ENCODE measurements at places on chromosomes 4 and X.
A peak's percentile ranks its signal among the peaks of the same experiment; 100 is the strongest.

GRCh38 chr4:151688003-151688784, 72.6 kb downstream of the GATB start:
- DNase-seq, result no peak

GRCh38 chrX:100447655-100448397, 37.8 kb upstream of the PCDH19 start:
- no peak for DNase-seq

- no peak for DNase-seq
These were observed 156.6 kb upstream of the ARSJ start for GRCh38 chr4:114136069-114136468.

DNA sequence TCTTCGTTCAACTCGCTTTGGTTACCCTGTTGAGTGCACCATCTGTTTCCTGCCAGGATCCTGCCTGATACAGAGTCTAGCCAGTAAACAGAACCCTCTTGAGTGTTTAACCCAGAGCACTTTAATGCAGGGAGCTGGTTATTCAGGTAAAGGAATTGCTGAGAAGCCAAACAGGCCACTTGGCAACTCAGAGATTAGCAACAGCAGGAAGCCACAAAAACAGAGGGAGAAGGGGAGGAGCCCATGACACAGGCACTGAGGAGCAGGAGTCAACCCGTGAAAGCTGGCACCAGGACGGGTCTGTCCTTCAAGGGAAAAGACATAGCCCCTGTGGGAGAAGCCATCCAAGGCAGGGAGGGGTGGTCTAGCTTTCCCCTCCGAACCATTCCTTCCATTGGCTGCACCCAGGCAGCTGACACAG, 641.4 kb downstream of the ZNF674 start:
- no peak for DNase-seq

- DNase-seq, result no peak
These were observed 738.4 kb downstream of the PCDH18 start for GRCh38 chr4:136793848-136794247.

GRCh38 chr4:5526080-5526846, 182.1 kb downstream of the EVC2 start:
- no peak for DNase-seq

DNA sequence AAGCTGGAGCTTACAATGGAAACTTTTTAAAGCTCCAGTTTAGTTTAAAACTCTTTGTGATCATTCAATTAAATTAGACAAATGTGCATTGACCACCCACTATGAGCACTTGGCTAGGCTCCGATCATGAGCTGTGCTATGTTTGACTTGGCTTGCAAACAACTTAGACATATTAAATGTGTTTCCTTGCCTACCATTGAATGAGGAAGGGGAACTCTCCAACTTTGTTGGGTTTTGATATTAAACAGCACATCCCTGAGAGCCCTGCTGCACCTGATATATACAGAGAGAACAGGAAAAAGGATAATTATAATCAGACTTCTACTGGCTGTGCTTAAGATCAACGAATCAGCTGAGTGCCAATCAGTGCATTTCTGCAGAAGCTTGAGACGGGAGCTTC, 71.4 kb upstream of the ADGRL3 start:
- no peak for DNase-seq

DNA sequence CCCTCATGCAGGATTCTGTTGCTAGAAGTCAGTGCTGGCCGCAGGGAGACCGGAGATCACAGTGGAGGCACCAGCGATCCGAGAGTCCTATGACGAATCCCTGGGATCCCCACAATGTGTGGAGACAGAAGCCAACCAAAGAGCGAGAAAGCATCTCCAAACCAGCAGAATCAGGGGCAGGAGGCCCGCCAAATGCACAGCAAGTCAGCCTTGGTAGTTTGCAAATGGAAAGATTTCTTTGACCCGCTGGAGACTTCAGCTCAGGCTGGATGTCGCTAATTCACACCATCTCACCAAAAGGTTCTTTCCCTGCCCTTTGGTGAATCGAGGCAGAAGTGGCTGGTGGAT, 505 bp upstream of the PKD2 start:
- no peak for DNase-seq

- no peak for DNase-seq
These were observed 24.3 kb downstream of the LEF1 start for GRCh38 chr4:108144451-108144850.

GRCh38 chr4:68673143-68673542, 2.7 kb upstream of the UGT2B15 start:
- DNase-seq, result no peak

- no peak for DNase-seq
These were observed 52.2 kb upstream of the HGFAC start for GRCh38 chr4:3389233-3390215.

DNA sequence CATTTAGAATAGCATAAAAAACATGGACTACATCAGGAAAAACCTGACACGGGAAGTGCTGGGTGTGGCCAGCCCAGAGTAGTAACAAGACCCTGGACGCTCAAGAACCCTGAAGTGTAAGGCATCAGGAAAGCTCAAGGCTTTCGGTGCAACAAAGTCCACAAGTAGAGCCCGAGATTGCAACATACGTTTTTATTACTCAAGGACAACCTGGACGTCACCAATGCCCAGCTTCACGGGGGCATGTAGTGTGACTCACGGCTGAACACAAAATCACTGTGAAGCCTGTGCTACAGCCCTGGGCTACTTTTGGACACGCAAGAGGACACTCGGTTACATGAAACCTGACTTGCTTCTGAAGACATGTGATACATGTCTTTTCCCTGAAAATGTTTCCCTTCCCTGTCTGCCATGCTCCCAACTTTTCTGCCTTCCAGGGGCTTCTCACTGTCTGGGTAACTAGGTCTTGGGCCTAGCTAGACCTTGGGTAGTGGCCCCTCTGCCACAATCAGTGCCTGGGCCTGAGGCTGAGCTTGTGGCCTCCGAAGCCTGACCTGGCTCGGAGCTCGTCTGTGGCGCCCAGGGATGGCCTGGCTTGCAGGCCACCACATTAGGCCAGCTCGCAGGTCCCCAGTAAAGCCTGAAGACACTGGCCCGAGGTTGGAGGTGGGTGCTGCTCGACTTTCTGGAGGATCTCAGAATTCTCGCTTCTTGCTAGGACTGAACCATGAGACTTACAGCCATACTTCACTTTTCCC, 9.2 kb downstream of the IRAK1 start:
- DNase-seq, result no peak

DNA sequence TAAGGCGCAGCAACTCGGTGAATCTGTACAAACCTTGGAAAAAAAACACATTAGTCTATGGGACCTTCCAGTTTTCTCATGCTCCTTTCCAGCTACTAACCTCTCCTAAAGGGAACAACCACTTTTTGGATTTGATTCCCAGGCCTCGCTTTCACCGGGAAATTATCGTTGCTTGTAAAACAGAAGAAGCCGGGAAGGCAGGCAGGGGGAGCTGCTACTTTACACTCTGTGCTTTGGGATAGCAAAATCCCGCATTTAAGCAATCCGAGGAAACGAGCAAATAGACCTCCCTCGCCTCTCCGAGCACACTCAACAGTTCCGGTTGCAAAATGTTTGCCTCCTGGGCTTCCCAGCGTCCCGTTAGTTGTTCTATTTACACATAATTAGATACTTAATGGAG, 1.2 kb downstream of the CD38 start:
- DNase-seq, result no peak

GRCh38 chrX:75151827-75152592, 4.1 kb downstream of the ABCB7 start:
- no peak for DNase-seq

DNA sequence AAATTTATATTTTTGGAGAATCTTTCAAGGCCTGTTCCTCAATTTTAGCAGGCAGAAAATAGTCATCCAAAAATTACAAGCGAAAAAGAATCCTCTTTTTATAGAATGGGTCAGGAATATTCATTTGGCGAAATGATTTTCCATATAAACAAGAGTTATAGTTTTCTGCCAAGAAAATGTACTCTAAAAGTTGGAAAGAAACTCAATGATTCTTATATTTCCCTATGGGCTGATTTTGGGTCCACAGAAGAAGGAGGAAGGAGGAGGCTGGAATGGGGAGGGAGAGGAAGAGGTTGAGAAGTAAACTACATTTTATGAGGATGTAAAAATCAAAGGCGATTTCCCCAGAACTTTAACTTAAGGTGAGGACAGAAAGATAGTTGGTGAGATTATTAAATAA, 159.3 kb downstream of the DCAF12L1 start:
- no peak for DNase-seq

DNA sequence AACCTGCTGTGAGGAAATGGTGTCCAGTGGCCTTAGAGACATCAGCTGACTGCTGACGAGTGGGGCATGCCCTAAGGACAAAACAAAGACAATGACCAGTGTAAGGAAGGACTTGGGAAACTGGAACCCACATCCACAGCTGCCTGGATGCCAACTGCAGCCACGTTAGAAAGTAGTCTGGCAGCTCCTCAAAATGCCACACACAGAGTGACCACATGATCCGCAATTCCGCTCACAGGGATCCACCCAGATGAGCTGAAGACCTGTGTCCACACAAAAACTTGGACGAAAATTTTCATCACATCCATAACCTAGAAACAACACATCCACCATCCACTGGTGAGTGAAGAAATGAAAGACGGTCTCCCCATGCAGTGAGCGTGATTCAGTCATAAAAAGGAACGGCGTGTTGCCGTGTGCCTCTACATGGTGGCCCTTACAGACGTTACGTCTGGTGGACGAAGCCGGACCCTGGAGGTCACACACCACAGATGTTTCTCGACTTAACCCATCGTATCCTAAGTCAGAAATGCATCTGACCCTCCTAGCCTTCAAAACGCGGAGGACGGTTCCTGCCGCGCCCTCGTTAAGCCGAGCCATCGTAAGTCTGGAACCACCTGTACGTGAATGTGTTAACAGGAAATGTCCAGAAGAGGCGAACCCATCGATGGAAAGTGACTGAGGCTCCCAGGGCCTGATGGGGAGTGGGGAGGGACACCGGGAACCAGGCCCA, 40.6 kb upstream of the MXD4 start:
- no peak for DNase-seq

DNA sequence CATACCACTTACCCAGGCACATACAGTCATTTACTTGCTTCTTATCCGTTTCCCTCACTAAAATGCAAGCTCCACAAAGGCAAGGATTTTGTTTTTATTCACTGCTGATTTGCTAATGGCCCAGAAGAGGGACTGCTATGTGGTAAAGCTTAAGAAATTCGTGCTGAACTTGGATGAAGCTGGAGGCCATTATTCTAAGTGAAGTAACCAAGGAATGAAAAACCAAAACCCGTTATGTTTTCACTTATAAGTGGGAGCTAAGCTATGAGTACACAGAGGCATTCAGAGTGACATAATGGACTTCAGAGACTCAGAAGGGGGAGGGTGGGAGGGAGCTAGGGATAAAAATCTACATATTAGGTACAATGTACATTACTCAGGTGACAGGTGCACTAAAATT, 47.2 kb downstream of the RAB33B start:
- DNase-seq, result peak; percentile 14

DNA sequence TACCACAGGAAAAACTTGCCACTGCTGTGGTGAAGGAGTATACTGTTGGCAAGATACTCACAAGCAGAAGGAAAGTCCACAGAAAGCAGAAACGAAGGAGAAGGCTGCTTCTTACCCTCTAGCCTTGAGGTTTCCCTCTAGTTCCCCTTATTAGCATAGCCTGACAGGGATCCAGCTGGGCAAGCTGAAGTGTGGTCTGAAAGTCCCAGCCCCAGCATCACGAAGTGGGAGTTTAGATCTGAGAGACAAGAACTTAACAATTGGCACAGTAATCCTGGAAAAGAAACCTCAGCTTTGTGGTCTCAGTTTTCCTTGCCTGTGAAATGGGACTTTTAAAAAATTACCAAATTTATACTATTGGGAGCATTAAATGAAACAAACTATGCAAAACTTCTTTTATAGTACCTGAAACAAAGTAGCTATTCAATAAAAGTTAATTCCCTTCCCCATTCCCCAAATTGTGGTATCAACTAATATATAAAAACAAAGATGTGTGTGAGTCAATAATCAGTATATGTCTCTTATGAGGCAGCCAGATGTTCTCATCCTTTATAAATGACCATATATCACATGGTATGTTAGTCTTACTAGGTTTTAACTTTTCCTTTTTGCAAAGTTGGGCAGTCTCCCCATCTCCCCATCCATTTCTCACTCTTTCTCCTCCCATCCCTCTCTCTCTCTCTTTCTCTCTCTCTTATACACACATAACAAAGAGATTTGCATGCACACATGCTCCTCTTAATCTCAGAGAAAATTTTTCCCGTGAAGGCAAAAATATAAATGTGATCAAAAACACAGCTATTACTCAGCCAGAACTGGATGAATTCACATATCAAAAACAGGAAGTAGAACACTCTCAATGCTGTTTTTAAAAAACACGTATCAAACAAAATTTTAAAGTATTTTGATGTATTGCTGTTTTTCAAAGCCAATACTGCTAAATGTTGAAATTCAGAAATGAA, 57.8 kb downstream of the SCFD2 start:
- no peak for DNase-seq

GRCh38 chr4:125043486-125043885, 271.3 kb upstream of the FAT4 start:
- DNase-seq, result no peak

GRCh38 chr4:3304831-3305609, 12.2 kb downstream of the RGS12 start:
- no peak for DNase-seq

GRCh38 chr4:54877006-54877405, 219.2 kb downstream of the KIT start:
- no peak for DNase-seq

DNA sequence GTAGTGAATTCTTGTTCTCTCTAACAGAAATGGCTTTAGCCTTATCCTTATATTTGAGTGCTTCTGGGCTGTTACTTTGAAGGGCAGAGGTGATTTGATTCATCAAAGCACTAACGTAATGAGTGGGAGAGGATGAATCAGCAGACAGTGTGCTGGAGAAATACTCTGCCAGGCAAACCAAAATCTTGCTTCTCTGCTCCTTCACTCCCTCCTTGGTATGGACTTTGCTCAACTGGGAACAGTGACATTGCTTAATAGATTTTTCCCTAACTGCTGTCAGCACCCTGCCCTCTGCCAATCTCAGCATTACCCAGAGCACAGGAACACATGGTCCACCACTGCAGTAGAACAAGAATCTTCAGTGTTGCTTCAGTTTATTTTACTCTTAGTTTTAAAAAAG, 56.0 kb downstream of the PDLIM5 start:
- DNase-seq, result peak; percentile 84

DNA sequence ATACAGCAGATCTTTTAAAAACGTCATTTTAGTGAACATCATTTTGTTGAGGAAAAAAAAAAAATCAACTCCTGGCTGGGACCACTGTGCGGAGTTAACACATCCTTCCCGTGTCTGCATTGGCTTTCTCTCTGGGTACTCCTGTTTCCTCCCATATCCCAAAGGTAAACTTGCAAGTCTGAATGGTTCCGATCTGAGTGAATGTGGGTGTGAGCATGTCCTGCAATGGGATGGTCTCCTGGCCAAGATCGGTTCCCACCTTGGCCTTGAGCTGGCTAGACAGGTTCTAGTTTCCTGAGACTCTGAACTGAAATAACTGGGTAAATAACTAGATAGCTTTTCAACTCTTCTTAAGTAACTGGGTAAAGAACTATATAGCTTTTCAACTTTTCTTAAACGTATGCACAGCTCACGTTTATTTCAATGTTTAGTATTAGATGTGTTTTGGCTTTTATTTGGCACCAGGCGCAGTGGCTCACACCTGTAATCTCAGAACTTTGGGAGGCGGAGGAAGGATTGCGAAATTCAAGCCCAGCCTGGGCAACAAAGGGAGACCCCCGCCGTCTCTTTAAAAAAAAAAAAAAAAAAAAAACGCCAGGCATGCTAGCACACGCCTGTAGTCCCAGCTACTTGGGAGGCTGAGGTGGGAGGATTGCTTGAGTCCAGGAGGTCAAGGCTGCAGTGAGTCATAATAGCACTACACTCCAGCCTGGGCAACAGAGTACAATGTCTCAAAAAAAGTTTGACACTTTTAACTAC, 14.0 kb downstream of the RBMX start:
- no peak for DNase-seq

GRCh38 chrX:153981771-153982533, 9.4 kb downstream of the TMEM187 start:
- DNase-seq, result no peak
